Prostate gland (tissue), 2 donors: ENCODE measurements at places on chromosomes 6 and 20. TPM values are rescaled to one million over a fixed set of nuclear protein-coding genes. Genes with fewer than 3 reads are reported as not detected.

DNA sequence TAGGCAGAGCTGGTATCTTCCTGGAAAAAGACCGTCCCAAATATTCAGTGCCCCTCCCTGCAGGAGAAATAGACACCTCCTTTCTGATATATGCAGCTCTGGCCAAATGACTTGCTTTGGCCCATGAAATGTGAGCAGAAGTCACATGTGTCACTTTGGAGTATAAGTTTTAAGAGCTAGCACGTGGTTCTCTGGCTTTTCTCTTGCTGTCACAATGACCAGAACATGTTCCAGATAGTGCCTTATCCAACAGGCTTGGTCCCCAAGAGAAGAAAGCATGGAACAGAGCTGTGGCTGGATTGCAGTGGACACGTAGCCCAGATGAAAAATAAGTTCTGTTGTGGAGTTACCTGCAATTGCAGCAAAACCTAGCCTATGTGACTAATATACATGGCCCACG lies 40.4 kb downstream of the UNC5CL start:
- no peak overlapping the region for H3K27ac ChIP-seq
- peaks cover 10% of the 10 kb centered on the region for H3K4me1 ChIP-seq
- no peaks in the 10 kb centered on the region for H3K36me3 ChIP-seq
- no peak overlapping the region for H3K4me3 ChIP-seq
- H3K27me3 ChIP-seq: no peaks in the 10 kb centered on the region
- no peak for DNase-seq

DNA sequence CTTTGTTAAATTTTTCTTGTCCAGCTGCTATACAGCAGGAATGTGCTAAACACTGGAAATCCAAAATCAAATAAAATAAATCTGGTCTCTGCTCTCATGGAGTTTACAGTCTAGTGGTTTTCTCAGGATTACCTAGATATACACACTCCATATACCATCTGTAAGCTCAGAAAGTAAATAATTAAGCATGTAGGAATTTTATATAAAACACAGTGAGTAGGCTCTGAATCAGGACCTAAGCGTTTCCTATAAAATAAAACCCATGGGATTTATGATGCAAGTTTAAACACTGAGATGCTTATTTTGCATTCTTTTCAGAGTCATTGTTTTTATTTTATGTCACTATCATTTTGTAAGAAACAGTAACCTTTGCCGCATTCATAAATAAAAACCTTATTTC lies 29.7 kb upstream of the UFL1 start:
- H3K27ac ChIP-seq: no peak overlapping the region
- no peak overlapping the region for H3K4me3 ChIP-seq
- no peaks in the 10 kb centered on the region for H3K36me3 ChIP-seq
- no peaks in the 10 kb centered on the region for H3K4me1 ChIP-seq

- H3K36me3 ChIP-seq: no peaks in the 10 kb centered on the region
- no peak overlapping the region for H3K4me3 ChIP-seq
- DNase-seq: no peak
- peaks cover 3% of the 10 kb centered on the region for H3K4me1 ChIP-seq
Observed at GRCh38 chr6:105606831-105607463, 204.1 kb upstream of the PREP start.

GRCh38 chr20:23046431-23046830 lies 3.0 kb downstream of the THBD start:
- H3K4me1 ChIP-seq: no peaks in the 10 kb centered on the region
- H3K27me3 ChIP-seq: peaks cover 7% of the 10 kb centered on the region
- DNase-seq: no peak
- no peak overlapping the region for H3K4me3 ChIP-seq
- H3K27ac ChIP-seq: no peak overlapping the region

GRCh38 chr6:46993846-46994245 lies 48.3 kb downstream of the ADGRF1 start:
- DNase-seq: no peak
- no peaks in the 10 kb centered on the region for H3K27me3 ChIP-seq
- H3K36me3 ChIP-seq: no peaks in the 10 kb centered on the region
- H3K4me1 ChIP-seq: peaks cover 8% of the 10 kb centered on the region
- no peak overlapping the region for H3K27ac ChIP-seq

DNA sequence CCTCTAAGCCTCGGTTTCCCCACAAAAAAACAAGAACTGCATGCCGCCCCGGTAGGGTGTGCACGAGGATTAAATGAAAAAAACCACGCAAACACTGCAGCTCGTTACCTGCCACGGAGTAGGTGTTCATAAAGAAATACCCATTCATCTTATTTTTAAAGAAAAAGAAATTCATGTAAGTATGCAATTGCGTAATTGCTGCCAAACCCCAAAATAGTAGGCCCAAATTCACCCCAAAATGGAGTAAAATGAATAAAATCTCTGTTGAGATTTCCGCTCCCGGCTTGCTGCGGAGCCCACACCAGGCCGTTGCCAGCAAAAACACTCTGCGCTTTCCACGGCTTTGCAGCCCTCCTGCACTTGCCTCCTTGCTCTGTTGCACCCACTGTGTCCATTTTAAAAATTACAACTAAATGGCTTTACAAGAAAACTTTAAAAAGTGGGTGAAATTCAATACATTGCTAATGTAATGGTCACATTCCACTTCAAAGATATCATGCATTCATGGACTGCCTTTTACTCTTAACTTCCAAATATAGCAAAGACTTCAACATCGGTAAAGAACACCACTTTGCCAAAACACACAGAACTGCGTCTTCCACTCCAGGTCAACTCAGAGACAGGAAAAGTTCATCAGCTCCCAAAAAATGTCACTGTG lies 125.0 kb downstream of the ZMYND8 start:
- DNase-seq: no peak
- H3K36me3 ChIP-seq: no peaks in the 10 kb centered on the region

GRCh38 chr6:42336431-42336830 lies 115.3 kb downstream of the TRERF1 start:
- H3K36me3 ChIP-seq: no peaks in the 10 kb centered on the region
- no peaks in the 10 kb centered on the region for H3K27me3 ChIP-seq
- no peak overlapping the region for H3K27ac ChIP-seq
- no peaks in the 10 kb centered on the region for H3K4me1 ChIP-seq
- no peak for DNase-seq

DNA sequence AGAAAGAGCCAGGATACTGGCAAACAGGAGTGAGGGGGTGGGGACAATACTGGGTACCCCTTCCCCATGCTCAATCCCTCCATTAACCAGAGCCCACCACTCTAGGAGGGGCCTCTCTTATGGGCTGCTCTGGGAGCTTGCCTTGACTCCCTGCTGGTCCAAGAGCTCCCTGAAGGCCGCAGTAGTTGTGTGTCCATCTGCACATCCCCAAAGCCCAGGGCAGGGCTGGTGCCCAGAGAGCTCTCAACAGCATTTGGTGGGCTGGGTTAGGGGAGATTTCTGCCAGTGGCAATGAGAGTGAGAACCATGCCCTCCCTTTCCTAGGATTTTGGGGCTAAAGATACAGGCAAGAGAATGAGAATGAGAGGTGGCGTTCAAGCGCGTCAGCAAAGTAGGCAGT lies 230.6 kb upstream of the PMEPA1 start:
- no peaks in the 10 kb centered on the region for H3K27me3 ChIP-seq
- no peak overlapping the region for H3K4me3 ChIP-seq
- H3K4me1 ChIP-seq: peaks cover 3% of the 10 kb centered on the region
- no peak for DNase-seq
- no peaks in the 10 kb centered on the region for H3K36me3 ChIP-seq

- peak; percentile 19 for DNase-seq
Observed at GRCh38 chr6:16651871-16652270, 109.4 kb downstream of the ATXN1 start.

GRCh38 chr6:148173548-148173947 lies 169.1 kb upstream of the SASH1 start:
- no peak for DNase-seq
- no peaks in the 10 kb centered on the region for H3K27me3 ChIP-seq
- H3K27ac ChIP-seq: no peak overlapping the region
- no peaks in the 10 kb centered on the region for H3K4me1 ChIP-seq

- no peak overlapping the region for H3K27ac ChIP-seq
- H3K4me1 ChIP-seq: no peaks in the 10 kb centered on the region
- no peaks in the 10 kb centered on the region for H3K27me3 ChIP-seq
Observed at GRCh38 chr20:38021087-38021772, 12.0 kb downstream of the TTI1 start.

- H3K4me1 ChIP-seq: no peaks in the 10 kb centered on the region
- no peak overlapping the region for H3K4me3 ChIP-seq
Observed at GRCh38 chr6:111615916-111616612, 10.4 kb upstream of the TRAF3IP2 start.

GRCh38 chr20:3193806-3194616 lies 10.5 kb downstream of the DDRGK1 start:
- H3K36me3 ChIP-seq: peaks cover 26% of the 10 kb centered on the region
- H3K4me1 ChIP-seq: no peaks in the 10 kb centered on the region
- no peak overlapping the region for H3K27ac ChIP-seq
- H3K4me3 ChIP-seq: no peak overlapping the region
- no peaks in the 10 kb centered on the region for H3K27me3 ChIP-seq

DNA sequence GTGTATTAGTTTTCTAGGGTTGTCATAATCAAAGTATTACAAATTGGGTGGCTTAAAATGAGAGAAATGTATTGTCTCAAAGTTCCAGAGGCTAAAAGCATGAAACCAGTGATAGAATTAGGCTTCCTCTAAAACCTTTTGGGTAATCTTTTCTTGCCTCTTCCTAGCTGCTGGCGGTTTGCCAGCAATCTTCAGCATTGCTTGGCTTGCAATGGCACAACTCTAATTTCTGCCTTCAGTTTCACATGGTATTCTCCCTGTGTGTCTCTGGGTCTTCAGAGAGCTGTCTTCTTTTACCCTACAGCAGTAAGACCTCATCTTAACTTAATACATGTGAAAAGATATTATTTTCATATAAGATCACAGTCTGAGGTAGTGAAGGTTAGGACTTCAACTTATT lies 479.1 kb upstream of the GJE1 start:
- no peak overlapping the region for H3K27ac ChIP-seq
- no peak for DNase-seq
- no peaks in the 10 kb centered on the region for H3K27me3 ChIP-seq
- H3K4me3 ChIP-seq: no peak overlapping the region
- no peaks in the 10 kb centered on the region for H3K36me3 ChIP-seq
- H3K4me1 ChIP-seq: no peaks in the 10 kb centered on the region

DNA sequence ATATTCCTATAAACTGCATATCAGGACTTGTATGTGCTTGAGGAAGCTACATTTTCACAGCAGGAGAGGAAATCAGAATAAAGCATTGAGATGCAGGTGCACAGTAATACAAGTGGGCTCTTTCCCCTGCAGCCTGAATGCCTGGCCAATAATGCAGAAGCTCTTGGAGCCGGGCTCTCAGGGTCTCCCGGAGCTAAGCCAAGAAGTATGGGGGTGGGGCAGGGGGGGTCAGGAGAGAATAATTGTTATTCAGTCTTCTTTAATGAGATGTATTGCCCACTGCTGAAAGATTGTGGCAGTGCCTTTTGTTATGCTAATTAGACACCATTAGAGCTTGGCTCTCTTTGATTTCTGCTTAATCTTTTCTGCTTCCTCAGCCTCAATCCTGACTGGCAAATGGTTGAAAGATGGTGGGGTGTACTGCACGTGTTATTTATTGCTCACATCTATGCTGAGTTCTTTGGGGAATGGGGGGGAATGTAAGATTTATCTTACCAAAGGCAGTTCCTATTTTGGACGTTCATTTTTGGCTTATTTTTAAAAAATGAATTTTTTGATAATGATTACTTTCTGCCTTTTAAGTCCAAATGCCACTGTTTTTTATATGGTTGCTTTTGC lies 407.6 kb upstream of the SOX4 start:
- H3K27ac ChIP-seq: no peak overlapping the region
- no peak for DNase-seq
- H3K4me3 ChIP-seq: no peak overlapping the region
- H3K36me3 ChIP-seq: no peaks in the 10 kb centered on the region

DNA sequence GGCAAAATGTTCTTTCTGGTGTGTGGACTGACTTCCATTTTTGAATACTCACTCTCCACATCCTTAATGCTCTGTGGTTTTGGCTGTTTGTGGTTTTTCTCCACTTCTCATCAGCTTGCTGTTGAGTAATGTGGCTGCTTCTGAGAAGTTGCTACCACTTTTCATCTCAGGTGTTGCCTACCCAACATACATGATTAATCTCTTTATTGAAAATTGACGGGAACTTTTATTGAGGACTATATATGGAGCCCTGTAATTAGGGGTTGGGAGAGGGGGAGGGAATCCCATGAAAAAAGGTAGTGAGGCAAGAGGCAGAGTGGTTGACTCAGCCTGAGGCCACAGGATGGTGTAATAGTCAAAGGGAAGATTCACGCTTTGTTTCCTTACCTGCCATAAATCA lies 17.6 kb downstream of the IL22RA2 start:
- DNase-seq: no peak
- H3K36me3 ChIP-seq: no peaks in the 10 kb centered on the region
- no peaks in the 10 kb centered on the region for H3K27me3 ChIP-seq
- H3K4me1 ChIP-seq: no peaks in the 10 kb centered on the region
- H3K27ac ChIP-seq: no peak overlapping the region
- H3K4me3 ChIP-seq: no peak overlapping the region

- no peak for DNase-seq
- H3K27ac ChIP-seq: no peak overlapping the region
- H3K4me1 ChIP-seq: no peaks in the 10 kb centered on the region
- H3K36me3 ChIP-seq: no peaks in the 10 kb centered on the region
Observed at GRCh38 chr6:131023834-131024504, 39.1 kb downstream of the EPB41L2 start.

DNA sequence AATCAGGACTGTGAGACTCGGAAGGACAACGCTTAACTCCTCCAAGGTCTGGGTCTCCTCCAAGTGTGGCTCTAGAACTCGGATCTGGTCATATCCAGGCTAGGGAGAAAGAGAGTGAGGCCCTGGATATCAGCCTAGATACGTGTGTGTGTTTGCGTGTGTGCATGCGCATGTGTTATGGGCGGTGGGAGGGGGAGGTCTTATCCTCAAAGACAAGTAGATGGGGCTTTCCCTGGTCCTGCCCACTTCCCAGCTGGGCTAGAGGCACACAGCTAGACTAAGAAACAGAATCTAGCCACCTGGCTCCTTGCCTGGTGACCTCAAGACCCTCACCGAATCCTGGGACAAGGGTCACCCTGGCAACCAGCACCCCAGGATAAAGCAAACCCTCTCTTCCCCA lies 13.2 kb downstream of the CPNE5 start:
- H3K4me3 ChIP-seq: no peak overlapping the region
- peaks cover 8% of the 10 kb centered on the region for H3K4me1 ChIP-seq
- H3K27ac ChIP-seq: no peak overlapping the region
- no peaks in the 10 kb centered on the region for H3K27me3 ChIP-seq

DNA sequence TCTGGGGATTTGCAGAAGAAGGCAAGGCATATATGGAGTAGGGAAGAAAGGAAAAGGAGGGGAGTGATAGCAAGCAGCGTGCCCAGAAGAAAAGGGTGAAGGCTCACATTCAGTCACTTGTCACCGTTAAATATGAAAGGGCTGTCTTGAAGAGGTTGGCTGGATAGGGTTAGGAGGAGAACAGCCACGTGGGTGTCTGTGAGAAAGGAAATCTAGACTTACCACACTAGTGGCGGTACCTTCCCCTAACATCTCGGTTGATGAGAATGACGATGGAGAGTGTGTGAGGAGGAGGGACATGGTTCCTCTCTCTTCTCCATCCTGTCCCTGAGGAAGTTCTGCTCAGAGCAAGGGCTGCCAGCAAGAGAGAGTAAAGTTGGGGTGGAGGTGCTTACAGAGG lies 74.3 kb upstream of the CCN6 start:
- no peak overlapping the region for H3K4me3 ChIP-seq
- DNase-seq: no peak
- H3K27ac ChIP-seq: no peak overlapping the region
- H3K4me1 ChIP-seq: no peaks in the 10 kb centered on the region
- no peaks in the 10 kb centered on the region for H3K27me3 ChIP-seq
- H3K36me3 ChIP-seq: no peaks in the 10 kb centered on the region

TMC2 gene
- not detected for total RNA-seq

PSORS1C2 gene
- total RNA-seq: not detected

HFE gene
- 16.6 TPM for total RNA-seq

OXT gene
- not detected for total RNA-seq

IL17F gene
- not detected for total RNA-seq

RAD21L1 gene
- total RNA-seq: not detected

ADAM33 gene
- 18.2 TPM for total RNA-seq

TREM2 gene
- total RNA-seq: 8.1 TPM

RPS6KA2 gene
- total RNA-seq: 32.2 TPM
